ENCODE measurements at places on chromosomes 3 and 15.

DNA sequence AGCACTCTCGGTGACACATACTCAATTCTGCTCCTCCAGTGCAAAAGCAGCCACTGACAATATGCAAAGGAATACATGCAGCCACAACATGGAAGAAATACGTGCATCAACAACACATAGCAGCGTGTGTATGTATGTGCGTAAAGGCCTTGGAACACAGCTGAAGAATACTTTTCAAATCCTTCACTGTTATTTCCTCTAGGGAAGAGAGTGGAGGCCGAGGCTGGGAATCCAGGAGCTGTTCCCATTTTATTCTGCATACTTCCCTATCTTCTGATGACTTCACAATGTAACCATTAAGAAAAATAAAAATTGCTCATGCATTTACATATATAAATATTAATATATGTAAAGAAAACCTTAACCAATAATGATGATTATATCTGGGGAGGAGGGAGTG is 36.6 kb upstream of the MGLL start:
- DNase-seq: no peak

GRCh38 chr15:62591842-62592838 is 427.1 kb upstream of the C2CD4B start:
- no peak for DNase-seq

- DNase-seq: no peak
Measured at GRCh38 chr15:48643206-48643605, 2.3 kb downstream of the FBN1 start.

DNA sequence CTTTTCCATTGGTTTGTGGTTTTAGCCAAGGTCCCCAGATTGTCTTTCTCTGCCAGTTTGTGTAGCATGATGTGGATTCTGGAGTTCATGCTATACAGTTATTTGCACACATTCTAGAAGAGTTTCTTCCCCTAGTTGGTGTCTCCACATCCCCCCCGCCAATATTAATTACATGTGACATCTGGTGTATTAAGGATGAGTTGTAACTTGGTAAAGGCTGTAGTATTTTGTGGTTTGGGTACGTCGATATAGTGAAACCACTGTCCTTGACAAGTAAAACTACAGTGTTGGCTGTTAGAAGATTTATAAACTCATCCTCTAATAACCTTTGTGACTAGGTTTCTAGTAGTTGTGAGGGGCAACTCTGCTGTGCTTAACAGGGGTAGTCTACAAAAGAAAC is 23.7 kb upstream of the P4HTM start:
- no peak for DNase-seq

DNA sequence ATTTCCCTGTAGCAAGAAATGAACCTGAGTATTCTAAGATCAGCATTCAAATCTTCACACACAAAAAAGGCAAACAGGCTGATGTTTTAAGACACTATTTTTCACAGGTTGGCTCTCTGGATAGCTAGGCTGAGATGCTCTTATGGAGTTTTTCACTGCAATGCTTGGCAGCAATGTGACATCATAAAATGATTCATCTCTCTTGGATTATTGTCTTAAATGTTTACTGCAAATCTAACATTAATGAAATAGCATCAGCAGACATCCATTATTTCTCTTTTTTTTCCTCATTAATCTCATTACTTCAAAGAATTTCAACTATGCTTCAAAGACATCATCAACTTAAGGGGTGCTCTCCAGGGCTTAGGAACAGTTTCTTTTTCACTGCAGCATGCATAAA is 23.6 kb upstream of the SSUH2 start:
- DNase-seq: no peak

DNA sequence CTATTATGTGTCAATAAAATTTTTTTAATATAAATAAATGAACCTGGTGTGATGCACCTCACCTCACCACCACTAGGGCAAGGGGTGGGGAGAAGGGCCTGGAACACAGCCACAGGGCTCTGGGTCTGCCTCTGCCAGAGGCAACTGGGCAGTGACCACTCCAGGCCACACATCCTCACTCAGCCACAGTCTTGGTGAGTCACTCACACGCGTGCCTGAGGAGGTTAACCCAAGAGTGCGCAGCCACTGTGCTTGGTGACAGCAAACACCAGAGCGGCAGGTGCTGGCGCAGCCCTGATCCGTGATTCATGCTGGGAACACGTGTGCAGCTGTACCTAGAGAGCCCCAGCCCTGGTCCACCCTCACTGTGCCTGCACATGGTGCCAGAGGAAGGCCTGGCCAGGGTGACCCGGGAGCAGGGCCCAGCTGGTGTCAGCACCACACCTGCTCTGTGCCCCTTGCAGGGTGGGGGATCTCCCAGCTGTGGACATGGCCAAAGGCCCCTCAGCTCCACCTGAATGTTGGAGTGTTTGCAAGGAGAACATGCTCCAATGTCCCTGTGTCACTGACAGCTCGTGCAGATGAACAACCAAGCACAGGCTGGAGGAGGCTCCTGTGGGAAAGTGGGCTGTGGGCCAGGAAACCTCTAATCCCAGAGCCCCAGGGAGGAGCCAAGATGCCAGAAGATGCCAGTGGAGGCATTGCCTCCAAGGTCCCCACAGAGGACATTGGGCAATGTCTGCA is 2.1 kb downstream of the SLC41A3 start:
- peak; percentile 69 for DNase-seq

GRCh38 chr3:88282528-88283241 is 132.9 kb downstream of the C3orf38 start:
- no peak for DNase-seq

DNA sequence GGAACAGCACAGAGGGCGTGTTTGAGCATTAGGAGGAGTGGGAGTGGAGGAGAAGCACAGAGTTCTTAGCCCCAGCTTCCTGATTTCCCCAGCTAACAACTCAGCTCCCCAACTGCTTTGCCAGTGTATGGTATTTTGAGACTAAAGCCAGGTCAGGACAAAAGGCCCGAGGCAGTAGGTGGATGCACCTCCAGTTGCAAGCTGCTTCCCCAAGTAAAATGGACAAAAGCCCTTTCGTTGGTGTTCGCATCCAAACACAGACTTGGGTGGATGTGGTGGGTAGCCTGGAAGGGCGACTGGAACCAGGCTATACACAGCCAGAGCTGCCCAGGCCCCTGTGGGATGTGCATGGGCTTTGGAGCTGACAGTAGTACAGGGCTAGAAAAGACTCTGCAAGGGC is 12.3 kb upstream of the EHD4 start:
- peak; percentile 36 for DNase-seq

- no peak for DNase-seq
Measured at GRCh38 chr3:133887803-133888703, 7.6 kb downstream of the RAB6B start.

GRCh38 chr3:169847896-169848295 is 21.8 kb downstream of the LRRC31 start:
- no peak for DNase-seq

DNA sequence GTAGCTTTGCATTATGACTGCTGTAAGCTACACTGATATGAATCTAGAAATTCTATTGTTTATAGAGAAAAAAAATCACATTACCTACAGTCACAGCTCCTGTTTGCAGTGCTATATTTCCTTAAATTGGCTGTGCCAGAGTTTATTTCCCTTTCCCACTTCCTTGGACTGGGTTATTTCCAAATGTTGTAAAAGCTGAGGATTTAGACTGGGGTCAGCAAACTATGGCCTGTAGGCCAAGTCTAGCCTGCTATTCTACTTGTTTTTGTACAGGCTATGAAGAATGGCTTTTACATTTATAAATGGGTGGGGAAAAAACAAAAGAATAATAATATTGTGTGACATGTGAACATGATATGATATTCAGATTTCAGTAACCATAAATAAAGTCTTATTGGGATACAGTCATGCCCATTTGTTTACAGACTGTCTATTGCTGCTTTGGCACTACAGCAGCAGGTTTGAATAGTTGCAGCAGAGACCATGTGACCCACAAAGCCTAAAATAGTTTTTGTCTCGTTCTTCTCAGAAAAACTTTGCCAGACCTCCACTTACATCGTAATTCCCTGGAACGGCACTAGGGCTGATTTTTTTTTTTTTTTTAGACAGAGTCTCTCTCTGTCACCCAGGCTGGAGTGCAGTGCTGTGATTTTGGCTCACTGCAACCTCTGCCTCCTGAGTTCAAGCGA is 7.8 kb downstream of the GLDN start:
- no peak for DNase-seq

DNA sequence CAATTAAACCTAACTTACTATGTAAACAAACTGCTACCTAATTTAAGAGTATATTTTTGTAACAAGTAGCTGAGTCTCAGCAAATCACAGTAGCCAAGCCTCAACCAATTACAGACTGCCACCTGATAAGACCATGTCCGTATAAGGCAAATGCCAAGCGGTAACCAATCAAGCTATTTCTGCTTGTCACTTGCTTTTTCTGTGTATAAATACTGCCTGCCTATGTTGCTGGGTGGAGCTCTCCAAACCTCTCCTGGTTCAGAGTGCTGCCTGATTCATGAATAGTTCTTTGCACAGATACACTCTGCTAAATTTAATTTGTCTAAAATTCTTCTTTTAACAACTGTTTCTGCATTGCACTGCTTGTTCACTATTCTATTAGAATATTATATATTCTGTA is 42.6 kb downstream of the ZNF148 start:
- DNase-seq: no peak

- no peak for DNase-seq
Measured at GRCh38 chr3:158649791-158650190, 5.5 kb downstream of the GFM1 start.

DNA sequence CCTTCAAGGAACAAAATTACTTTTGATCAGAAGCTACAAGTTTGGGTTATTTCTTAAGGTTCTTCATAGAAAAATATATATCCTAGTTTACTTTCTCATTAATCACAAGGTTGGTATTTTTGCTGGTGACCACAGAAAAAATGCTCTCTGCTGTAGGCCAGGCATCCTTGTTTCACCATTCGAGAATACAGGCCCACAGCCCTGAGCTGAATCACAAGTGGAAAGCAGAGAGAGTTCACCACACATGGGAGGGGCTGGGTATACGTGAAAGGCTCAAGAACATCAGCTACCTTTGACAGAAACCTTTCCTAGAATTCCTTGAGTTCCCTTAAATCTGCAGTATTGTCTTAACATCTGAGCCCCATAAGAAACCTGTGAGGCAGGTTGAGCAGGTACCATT is 23.2 kb downstream of the CPEB1 start:
- no peak for DNase-seq

GRCh38 chr3:45224824-45225464 is 1.1 kb downstream of the TMEM158 start:
- peak; percentile 63 for DNase-seq

- DNase-seq: no peak
Measured at GRCh38 chr3:149385617-149386298, 8.3 kb upstream of the TM4SF1 start.

GRCh38 chr3:28173836-28174235 is 67.6 kb upstream of the CMC1 start:
- DNase-seq: no peak
